ENCODE measurements at places on chromosomes 12 and 14.

DNA sequence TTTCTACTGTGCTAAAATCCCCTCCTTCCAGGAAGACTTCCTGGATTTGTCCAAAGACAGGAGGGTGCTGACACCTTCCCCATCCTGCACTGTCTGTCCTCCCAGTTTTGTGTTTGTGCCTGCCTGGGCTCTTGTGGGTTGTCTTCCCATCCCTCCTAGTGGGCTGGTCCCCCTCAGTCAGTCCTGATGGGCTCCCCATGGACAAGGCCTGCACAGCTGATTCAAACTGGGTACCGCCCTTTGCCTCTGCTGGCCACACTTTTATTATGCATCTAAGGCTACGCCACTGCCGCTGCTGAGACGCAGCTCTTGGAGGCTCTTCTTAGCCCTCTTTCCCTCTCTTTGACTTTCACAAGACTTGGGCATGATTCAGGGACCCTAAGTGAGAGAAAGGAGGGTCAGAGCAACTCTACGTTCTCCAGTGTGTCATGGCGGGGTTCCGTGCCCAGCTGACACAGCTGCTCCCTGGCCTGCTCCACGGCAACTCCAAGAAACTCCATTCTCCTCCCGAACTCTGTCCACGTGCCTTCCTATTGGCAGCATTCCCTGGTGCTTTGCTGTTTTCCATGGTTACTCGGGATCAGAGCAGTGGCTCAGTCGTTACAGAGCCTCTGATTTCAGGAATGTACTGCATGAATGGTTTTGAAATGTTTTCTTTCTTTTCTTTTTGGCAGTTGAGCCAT, 3.8 kb upstream of the KRT85 start:
- no peak for DNase-seq

GRCh38 chr14:25150934-25151790, 101.2 kb upstream of the STXBP6 start:
- no peak for DNase-seq

DNA sequence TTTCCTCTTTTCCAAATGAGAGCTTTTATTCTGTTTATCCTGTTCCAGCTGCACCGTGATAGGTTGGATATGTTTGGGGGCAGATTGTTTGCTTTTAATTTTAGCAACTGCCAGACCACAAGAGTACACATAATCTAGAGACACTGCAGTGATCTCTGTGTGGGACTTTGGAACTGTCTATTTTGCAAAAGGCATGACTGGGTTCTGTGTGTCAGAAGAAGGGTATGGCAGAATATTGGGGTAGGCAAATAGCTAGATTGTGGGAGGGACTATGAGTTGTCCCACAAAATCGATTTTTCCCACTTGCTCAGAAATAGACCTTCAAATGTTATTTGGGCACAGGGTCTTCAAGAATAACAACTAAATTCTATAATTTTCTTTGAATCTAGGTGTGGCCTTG, 275.9 kb upstream of the KITLG start:
- no peak for DNase-seq

GRCh38 chr14:49362916-49363315, 223.3 kb downstream of the RPS29 start:
- no peak for DNase-seq

DNA sequence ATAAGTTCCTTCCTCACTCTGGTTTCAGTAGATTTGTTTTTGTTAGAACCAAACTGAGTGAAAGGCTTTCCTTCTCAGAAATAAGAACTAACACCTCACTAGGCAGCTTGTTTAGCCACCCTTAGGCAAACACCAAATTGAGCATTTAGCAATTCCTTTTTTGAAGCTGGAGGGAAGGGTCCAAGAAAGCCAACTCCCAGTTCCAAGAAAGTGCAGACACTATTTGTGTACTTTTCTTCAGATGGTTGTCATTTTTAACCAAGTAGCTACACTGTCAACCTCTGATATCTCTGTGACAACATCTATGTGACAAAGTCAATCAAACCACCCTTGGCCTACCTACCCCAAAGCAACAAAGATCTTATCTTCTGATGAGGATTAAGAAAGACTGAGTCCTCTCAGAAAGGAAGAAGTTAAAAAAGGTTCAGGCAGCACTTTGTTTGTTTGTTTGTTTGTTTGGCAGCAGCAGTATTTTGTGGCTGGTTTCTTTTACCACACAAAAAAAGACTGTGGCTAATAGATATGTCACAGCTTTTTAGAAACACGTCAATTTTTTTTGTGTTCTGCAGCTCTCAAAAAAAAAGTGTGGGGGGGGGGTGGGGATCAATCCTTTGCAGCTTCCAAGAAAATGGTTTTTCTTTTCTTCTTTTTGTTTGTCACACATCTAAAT, 203.8 kb downstream of the CRADD start:
- DNase-seq: no peak

Data from activated CD8-positive, alpha-beta memory T cell treated with anti-CD3 and anti-CD28 coated beads for 48 hours (primary cell).